ENCODE measurements at places on chromosomes 6 and 20.

DNA sequence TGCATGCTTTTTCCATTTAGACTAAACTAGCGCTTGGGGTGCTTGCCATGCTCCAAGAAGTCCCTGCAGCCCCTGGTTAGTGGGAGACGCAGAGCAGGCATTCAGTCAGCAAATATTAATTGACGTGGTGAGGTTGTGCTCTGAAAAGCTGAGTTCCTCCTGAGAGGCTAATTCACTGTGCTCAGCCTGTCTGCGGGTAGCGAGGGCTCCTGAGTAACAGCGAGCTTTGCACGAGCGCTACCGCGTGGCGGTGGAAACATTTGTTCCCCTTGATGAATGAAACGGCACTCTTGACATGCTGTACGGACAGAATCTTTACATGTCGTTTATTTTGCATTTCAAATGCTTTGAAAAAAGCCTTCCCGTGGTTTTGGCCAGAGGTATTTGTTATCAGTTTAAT, 170.6 kb upstream of the AGPAT4 start:
- peak; percentile 73 for DNase-seq

DNA sequence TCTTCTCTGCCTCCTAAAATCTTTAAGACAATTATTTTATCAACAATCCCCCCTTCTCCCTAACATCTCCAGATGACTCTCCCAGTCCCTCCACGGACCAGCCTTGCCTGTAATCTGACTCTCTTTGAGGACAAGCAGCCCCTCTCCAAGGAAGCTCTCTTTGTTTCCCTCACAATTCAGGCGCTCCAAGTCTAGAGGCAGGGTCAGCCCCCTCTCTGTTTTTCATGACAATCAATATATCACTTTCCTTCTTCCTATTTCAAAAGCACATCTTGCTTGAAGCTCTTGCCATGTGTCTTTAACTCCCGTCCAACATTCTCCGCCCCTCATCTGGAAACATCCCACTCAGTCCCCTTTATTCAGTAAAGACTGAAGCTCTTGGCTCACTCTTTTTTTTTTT, 393.4 kb upstream of the SULF2 start:
- DNase-seq = no peak

- DNase-seq = no peak
These were observed 29.0 kb downstream of the MYLIP start for GRCh38 chr6:16157909-16158308.

DNA sequence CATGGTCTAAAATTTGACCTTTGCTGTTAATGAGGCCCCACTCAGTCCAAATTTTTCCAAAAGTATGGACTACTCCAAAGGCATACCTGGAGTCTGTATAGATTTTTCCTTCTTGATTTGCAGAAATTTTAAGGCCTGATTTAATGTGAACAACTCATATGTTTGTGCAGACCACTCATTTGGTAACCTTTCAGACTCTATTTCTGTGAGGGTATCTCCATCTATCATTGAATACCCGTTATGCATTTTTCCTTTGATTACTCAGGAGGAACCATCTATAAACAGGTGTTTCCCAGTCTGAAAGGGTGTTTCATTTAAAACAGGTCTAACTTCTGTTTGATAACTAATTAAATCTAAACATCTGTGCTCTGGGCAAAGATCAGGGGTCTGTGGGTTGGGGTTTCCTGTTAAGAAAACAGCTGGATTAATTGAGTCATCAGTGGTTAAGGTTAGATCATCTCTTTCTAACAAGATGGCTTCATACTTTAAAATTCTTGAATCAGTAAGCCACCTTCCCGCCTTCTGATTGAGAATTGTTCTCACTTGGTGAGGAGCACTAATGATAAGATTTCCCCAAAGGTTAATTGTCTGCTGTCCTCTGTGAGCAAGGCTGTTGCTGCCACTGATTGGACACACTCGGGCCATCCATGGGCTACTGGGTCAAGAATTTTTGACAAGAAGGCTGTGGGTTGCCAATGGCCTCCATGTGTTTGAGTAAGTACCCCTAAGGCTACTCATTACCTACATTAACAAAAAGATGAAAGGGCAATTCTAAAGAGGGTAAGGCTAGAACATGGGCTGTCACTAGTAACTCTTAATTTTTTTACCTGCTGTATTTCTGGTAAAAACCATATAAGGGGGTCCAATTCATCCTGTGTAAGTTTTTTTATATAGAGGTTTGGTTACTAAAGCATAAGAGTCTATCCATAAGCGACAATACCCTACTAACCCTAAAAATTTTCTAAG, 24.1 kb downstream of the HLA-B start:
- no peak for DNase-seq

DNA sequence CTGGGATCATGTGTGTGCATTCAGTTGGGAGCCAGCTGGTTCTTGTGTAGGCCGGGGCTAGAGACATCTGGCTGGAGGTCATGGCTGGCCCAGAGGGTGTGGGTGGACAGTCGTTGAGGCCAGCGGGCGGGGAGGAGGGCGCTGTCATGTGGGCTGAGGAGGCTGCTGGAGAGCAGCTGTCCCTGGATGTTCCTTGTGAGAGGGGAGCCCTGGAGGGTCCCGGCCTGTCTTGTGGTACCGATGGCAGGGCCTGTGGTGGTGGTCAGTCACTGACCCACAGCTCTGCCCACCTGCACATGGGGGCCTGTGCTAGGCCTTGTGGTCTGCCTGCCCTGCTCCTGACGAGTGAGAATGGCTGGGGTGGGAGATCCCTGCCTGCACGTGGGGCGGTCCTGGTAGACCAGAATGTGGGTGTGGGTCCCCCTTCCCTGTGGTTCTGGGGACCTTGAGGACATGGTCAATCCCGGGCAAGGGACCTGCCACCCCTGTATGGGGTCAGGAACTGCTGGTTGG, 1.9 kb upstream of the C20orf204 start:
- no peak for DNase-seq

- peak; percentile 22 for DNase-seq
These were observed 53.5 kb downstream of the COL21A1 start for GRCh38 chr6:56193846-56194245.

DNA sequence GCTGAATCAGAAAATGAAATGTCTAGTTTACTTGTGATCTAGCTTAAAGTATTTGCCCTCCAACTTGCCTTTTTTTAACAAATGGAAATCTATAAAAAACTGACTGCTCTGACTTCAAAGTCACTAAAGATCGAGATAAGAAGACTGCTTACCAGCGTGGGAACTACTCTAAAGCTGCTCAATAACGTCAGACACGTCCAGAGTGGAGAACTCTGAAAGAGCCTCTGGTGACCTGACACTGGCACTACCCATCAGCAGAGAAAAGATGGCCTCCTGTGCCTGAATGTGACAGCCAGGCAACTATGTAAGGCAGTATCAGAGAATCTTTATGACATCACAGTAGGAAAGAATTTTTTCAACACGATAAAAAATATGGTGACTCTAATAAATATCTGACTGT, 202.1 kb upstream of the SHLD1 start:
- no peak for DNase-seq

DNA sequence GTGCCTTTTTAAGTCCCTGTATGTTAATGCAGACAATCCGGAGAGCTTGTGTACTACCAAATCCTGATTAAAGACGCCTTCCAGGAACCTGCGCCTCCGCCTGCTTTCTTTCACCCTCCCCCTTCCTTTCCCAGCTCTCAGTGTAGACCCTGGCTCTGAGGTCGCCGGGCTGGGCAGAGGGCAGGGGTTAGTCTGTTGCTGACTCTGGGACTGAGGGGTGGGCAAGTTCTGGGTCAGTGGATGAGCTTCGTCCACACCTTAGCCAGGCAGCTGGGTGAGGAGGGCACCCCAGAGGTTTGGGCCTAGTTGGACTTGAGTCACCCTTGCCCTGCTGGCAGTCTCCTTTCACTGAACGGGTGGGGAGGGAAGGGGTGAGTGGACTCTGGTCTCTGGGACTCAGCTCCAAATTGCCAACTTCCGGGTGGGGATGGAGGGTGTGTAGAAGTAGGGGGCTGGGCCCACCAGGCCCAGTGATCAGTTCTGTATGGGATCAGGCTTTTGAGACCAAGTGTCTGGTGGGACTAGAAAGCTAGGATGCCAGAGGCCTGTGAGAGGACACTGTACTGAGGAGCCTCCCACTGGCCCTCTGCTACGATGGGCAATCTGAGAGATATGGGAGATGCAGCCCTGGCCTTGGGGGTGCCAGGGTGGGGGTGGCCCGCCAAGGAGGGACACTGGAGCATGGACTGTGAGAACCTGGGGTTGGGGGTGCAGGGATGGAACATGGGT, 21.3 kb upstream of the SLC22A7 start:
- no peak for DNase-seq

DNA sequence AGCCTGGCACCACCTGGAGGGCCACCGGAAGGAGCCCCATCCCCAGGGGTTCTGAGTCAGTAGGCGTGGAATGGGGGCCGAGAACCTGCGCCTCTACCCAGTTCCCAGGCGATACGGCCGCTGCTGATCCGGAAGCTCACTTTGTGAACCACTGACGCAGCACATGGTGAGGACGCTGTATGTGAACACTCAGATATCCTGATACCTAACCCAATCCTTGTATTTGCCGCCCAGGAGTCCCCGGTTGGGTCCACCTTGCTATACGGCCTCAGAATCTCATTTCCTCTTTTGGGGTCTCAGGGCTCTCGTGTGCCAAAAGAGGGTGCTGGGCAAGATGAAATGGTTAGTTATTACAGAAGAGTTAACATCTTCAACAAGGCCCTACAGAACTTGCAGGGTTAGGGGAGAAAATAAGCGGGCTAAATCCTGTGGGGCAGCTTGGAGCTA, 604 bp upstream of the RAB5IF start:
- no peak for DNase-seq

DNA sequence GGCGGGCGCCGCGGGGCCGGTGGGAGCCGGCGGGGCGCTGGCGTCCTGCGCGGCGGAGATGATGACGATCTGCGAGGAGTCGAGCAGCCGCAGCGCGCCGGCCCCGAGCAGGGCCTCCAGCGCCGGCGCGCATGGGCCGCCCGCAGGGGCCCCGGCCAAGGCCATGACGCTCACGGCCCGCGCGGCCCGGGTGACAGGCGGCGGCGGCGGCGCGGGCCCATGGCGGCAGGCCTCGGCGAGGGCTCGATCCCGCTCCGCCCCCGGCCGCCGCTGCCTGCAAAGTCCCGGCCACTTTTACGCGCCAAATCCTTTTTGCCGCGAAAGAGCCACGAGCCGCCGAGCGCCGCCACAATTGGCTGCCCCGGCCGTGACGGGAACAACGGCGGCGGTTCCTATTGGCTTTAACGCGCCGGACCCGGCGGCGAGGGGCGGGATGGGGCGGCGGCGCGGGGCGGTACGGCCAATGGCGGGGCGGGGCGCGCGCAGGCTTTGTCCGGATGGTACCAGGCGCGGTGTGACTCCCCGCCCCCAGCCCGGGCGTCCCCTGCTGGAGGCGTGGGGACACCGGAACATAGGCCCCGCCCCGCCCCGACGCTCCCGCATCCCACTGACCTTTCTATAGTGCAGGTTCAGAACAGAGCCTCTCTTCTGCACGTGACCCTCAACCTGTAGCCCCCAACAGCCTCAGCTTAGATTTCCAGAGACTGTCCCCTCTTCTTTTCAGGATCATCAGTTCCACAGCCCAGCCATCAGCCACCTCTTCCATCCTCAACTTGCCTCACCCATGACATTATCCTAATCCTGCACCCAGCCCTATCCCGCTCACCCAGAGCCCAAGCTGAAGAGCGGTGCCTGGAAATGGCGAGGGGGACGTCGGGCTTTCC, at the start of gene E2F1:
Gene E2F1, minus strand, starts transcription at position 286 of the 884 bp plus-strand sequence. Its CDS starts 121 bp downstream, at position 165.
- peak; percentile 93 for DNase-seq

DNA sequence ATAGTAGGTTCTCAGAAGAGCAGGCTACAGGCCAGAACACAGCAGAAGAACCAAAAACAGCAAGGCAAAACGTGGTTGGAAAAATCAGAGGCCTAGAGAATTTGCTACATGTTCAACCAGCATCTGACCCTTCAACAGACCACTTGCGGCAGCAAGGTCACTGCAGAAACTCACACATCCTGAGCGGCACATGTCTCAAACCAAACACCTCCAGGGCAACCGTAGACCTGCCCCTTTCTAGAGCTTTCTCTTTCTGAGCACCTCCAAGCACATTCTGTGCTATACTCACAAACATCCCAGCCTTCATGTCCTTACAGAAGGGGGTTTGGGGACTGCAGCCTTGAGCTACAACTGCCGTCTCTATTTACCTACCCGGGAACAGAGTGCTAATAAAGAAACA, 52.6 kb downstream of the GFOD1 start:
- DNase-seq = no peak

DNA sequence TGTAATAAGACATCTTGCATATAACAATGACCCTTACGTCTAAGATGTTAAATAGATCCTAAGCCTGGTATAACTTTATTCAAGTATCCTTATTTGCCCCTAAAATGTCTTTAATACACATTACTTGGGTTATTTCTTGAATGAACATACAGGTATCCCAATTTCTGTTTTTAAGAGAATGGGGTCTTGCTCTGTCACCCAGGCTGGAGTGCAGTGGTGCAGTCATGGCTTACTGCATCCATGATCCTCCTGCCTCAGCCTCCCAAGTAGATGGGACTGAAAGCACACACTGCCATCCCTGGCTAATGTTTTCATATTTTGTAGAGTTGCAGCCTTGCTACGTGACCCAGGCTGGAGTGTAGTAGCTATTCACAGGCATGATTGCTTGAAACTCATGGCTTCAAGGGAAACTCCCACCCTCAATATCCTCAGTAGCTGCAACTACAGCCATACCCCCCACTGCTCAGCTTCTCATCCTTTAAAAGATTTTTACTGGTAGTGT, 10.4 kb upstream of the ZNFX1 start:
- no peak for DNase-seq

- no peak for DNase-seq
These were observed 40.9 kb downstream of the GHRH start for GRCh38 chr20:37220731-37221130.

- no peak for DNase-seq
These were observed 229.8 kb upstream of the CEP162 start for GRCh38 chr6:84457276-84457675.

Measured in fibroblast of skin of abdomen (primary cell).